ENCODE measurements at places on chromosomes 2 and 18.
A peak's percentile ranks its signal among the peaks of the same experiment; 100 is the strongest.

DNA sequence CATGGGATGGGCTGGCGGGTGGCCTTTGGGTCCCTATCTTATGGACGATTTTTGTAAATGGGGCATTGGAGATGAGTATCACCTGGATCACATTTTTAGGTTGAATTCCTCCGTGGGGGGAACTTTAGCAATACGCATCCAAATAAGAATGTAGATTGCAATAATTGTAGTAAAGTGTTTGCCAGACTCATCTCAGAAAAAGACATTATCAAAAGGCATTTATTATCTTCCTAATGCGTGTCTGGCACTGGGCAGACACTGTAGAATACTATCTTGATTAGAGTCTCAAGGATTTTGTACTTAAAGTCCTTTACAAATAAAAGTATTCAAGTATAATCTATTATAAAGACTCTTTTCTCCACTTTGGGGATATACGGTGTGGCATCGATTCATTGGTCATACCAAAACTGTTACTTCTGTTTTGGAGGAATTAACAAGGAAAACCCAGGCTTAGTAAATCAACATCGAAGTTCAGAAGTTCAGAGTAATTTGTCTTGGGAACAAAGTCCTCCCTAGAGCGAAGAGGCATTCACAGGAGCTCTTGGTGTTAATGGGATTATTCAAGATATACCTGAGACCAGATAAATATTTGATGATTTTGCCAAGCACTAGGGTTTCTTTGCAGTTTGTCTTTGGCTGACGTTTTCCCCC, 578 bp upstream of the ACKR3 start:
- no peak for DNase-seq

GRCh38 chr2:96138179-96139145, at the start of gene ASTL:
TSS of gene ASTL (minus strand) at chr2:96138502. CDS start at chr2:96138436, 66 bp downstream.
- DNase-seq, result peak; percentile 66

GRCh38 chr2:50491541-50492476, 540.1 kb downstream of the NRXN1 start:
- no peak for DNase-seq

- DNase-seq, result no peak
Observed at GRCh38 chr2:119760237-119760955, 674 bp downstream of the PTPN4 start.

DNA sequence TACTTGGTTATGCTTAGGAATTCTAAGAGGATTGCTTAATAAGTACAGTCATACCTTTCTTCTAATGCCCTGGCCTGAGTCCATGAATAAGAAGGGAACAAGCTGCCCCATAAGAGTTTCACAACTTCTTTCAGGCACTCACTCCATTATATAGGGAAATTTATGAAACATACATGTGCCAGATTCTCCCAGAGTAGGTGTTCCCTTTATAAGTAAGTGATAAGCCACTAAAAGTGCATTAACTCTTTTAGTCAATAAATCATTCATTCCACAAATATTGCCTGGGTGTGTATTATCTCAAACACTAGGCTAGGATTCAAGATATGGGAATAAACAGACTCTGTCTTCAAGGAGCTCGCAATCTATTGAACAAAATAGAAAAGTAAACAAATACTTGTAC, 84.5 kb upstream of the RBBP8 start:
- DNase-seq, result no peak

- no peak for DNase-seq
Observed at GRCh38 chr2:112622528-112622849, 23.2 kb upstream of the SLC20A1 start.

GRCh38 chr2:182080493-182080892, 94.8 kb downstream of the PPP1R1C start:
- DNase-seq, result no peak

- no peak for DNase-seq
Observed at GRCh38 chr2:219056176-219056895, 4.4 kb downstream of the IHH start.

GRCh38 chr18:31611511-31611910, 19.8 kb downstream of the TTR start:
- no peak for DNase-seq

DNA sequence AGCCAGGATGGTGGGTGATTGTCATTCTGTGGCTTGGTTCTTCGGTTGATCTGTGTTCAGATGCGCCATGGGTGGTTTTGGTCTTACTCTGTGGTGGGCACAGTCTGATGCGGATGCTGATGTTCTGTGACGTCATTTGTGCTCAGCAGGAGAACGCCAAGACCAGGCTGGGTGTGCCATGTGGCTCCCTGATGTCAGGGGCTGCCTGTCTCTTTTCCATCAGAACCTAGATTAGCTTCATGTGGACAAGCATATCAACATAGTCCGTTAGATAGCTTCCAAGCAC, 100.6 kb upstream of the ARL4C start:
- no peak for DNase-seq

- DNase-seq, result no peak
Observed at GRCh38 chr2:134665727-134666506, 52.9 kb downstream of the TMEM163 start.

DNA sequence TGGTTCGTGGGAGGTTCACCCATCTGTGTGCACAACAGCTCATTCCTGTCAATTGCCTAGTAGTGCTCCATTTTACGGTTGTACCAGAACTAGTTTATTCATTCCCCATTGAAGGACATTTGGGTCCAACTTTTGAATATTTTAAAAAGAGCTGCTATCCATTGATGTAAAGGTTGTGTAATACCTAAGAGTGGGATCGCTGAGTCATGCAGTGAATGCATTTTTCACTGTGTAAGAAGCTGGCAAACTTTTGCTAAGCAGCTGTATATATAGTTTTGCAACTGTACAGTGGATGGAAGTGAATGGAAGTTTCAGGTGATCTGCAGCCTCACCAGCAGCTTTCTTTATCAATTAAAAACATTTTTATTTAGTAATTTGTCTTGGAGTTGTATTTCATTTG, 104.5 kb downstream of the DCDC2C start:
- no peak for DNase-seq

GRCh38 chr2:37500031-37500430, 155.6 kb downstream of the QPCT start:
- no peak for DNase-seq

DNA sequence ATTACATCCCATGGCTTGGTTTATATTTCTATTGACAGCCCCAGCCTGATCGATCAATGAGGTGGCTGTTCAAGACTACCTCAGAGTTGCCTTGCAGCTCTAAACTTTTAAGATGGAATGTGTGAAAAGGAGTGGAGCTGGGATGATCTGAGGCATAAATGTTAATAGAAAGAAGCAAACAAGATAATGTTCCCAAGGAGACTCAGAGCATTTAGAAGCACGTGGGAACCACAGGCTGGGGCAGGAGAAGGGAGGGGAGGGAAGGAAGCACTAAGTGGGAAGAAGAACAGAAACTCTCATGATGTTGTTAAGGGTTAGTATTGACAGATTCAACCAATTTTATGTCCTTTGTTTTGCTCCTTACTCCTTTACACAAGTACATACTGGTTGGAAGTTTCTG, 28.8 kb upstream of the LRATD1 start:
- no peak for DNase-seq

GRCh38 chr2:109374548-109375130, 239.1 kb downstream of the SEPTIN10 start:
- no peak for DNase-seq

- no peak for DNase-seq
Observed at GRCh38 chr2:56534321-56534720, 350.5 kb downstream of the CCDC85A start.

GRCh38 chr2:31284107-31284506, 50.2 kb downstream of the EHD3 start:
- no peak for DNase-seq

- DNase-seq, result no peak
Observed at GRCh38 chr2:85355521-85355920, 952 bp downstream of the ELMOD3 start.

GRCh38 chr2:222709191-222709891, 37.9 kb downstream of the MOGAT1 start:
- DNase-seq, result no peak

DNA sequence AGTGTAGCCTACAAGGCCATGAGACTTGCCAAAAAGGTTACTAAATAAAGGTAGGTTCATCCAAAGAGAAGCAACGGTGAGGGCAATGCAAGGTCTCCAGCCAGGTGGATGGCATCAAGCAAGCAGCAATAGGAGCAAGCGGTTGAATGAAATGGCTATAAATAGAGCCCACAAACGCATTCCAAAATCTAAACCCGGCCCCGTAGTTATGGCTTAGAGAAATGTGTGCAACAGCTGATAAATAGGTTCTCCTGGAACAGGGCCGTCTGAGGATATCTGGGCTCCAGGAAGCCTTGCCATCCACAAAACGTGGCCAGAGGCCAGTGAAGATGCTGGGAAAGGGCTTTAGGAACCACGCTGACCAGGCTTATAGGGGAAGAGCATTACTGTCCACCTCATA, 146.1 kb upstream of the PID1 start:
- DNase-seq, result no peak

GRCh38 chr2:188884517-188884916, 89.7 kb upstream of the COL3A1 start:
- DNase-seq, result no peak

GRCh38 chr18:44556296-44556695, 124.4 kb upstream of the SETBP1 start:
- no peak for DNase-seq

GRCh38 chr2:88236666-88237065, 66.5 kb downstream of the THNSL2 start:
- DNase-seq, result no peak

GRCh38 chr2:233234264-233234663, 17.2 kb upstream of the ATG16L1 start:
- no peak for DNase-seq

- no peak for DNase-seq
Observed at GRCh38 chr2:204033611-204034495, 97.3 kb downstream of the ICOS start.

- no peak for DNase-seq
Observed at GRCh38 chr2:102839668-102840388, 78.0 kb downstream of the TMEM182 start.

DNA sequence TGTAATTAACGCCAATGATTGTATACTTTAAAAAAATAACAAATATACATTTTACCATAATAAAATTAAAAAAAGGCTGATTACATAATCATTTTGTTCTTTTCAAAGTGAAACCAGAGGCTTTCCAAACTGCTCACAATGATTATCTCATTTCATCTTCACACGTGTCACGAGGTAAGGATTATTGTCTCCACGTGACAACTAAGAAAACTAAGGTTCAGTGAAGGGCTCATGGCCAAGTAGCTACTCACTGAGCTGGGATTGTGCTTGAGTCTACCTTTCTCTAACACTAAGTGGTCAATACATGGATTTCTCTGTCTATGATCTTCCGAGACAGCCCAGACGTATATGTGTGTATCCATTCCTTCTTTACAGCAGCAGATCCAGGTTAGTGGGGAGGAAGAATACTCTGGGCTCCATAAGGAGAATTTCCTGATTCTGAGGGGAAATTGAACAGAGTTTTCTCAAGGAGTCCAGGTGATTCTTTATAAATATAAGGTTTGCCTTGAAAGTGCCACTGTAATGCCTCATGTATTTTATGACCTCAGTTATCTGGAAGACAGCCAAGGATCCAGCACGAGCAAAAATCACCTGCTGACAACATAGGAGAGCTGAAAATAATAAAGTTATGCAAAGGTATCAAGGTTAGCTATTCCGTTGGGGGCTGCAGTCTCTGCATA, 25.6 kb upstream of the ACSL3 start:
- DNase-seq, result no peak

- DNase-seq, result no peak
Observed at GRCh38 chr18:37426586-37426985, 139.0 kb downstream of the CELF4 start.

DNA sequence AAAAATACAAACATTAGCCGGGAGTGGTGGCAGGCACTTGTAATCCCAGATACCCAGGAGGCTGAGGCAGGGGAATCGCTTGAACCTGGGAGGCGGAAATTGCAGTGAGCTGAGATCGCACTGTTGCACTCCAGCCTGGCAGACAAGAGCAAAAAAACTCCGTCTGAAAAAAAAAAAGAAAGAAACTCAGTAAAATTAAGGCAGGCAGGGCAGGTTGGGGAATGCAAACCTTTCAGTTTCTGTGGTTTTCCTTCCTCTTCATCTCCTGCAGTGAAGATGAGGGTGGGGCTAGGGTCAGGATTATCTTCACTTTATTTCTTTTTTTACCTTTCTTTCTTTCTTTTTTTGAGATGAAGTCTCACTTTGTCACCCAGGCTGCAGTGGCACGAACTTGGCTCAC, 43.2 kb upstream of the PSME4 start:
- DNase-seq, result peak; percentile 3

DNA sequence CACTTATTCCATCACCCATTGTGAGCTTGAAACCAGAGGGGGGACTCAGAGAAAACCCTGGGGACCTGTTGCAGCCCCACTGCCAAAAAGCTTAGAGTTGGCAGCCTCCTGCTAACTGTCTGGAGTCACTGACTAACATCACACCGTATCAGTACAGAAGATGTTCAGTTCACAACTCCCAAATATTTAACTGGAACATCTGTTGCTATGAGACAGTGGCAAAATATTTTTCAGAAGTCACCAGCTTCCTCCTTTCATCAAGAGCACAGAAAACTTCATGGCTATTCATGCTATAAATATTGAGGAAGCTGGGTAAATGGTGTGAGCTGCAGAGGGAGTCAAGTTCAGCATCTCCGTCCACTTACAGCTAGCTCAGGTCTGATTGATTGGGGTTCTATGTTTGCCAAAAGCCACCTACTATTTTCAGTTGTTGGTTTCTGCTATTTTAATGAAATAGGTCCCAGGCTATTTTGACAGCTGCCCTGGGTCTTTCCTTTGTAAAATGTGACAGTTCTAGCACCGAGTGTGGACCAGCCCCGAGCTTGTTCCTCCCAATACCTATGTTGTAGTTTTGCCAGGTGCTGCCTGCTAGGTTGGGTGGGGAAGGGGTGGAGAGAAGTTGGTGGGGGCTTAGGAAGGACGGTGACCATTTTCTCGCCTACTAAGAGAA, 9.8 kb downstream of the TUBB6 start:
- DNase-seq, result no peak

GRCh38 chr2:175008009-175008408, 2.8 kb upstream of the CHN1 start:
- DNase-seq, result no peak

- no peak for DNase-seq
Observed at GRCh38 chr18:48729404-48729803, 190.6 kb downstream of the CTIF start.

DNA sequence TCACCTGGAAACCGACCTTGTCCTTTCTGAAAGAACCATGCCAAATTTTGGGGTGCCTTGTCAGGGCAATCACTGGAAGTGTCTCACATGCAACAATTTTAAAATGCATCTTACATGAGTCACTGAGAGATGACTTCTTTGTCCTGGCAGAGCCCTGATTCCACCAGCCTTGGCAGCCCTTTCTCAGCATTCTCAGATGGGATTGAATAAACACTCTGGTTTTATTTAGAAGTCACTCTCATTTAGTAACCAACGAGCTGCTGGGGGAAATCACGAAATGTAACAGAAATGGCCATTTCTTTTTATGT, 3.8 kb upstream of the ATP8B1 start:
- no peak for DNase-seq

GRCh38 chr2:74206180-74206688, 7.8 kb downstream of the MTHFD2 start:
- no peak for DNase-seq

GRCh38 chr2:216363221-216363620, 9.1 kb downstream of the MARCHF4 start:
- no peak for DNase-seq

GRCh38 chr2:197675711-197676188, 363 bp upstream of the RFTN2 start:
- no peak for DNase-seq

- no peak for DNase-seq
Observed at GRCh38 chr18:43735570-43735969, 458.3 kb upstream of the SYT4 start.

Data from activated CD4-positive, alpha-beta T cell treated with anti-CD3 and anti-CD28 coated beads, Interleukin-2, amount 50 U/mL, for 1 hour (primary cell).